ENCODE measurements at places on chromosomes 7 and 10.

- DNase-seq: no peak
Measured at GRCh38 chr10:122966879-122967278, 12.9 kb upstream of the C10orf88 start.

- no peak for DNase-seq
Measured at GRCh38 chr7:155449008-155449868, 8.7 kb upstream of the EN2 start.

DNA sequence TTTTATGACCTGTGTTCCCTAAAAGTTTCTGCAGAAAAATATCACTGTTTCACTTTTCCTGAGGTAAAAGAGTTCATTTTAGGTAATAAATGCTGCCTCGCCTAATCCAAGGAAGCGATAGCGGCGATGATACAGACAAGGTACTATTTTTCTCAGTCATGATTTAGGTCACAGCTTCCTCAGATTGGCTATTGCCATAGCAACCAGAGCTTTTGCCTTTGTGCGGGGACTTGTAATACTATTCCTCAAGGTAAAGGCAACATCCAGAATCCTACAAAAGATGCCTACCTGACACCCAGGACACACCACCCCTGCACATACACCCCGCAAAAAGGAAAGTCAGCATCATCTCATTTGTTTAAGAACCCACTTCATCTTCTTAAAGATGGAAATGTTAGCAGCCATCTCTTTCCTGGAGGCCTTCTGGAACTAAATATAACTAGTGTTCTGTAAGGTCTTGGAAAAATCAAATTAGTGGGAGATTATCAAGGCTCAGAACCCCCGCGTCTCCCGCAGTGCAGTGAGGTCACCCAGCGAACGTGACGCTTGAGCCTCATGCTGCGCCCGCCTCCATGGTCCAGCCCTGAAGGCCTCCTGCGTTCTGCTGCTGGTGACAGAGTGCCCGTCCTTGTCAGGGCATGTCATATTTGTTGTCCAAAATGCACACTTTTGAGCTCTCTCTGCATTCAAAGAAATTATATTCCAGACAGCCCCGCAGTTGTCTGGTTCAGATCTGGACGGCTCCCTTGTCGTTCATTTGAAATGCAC is 402.0 kb upstream of the RNF32 start:
- DNase-seq: no peak

DNA sequence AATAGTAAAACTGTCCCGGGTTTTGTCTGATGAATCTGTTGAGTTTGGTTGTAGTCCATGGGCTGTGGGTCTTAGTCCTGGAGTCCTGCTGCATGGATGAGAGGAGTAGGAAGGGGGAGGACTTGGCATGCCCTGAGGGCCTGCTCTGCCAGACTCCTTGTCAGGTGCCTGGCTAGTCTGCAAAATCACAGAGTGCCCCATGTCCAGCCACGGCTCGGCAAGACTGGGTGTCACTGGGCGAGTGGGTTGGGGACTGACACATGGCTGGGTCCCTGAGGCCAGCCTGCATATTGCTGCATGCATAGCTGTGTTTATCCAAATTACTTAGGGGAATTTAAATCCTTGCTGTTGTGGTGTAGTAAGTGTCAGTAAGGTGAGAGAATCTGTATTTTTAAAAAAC is 9.7 kb downstream of the MINDY4 start:
- no peak for DNase-seq

DNA sequence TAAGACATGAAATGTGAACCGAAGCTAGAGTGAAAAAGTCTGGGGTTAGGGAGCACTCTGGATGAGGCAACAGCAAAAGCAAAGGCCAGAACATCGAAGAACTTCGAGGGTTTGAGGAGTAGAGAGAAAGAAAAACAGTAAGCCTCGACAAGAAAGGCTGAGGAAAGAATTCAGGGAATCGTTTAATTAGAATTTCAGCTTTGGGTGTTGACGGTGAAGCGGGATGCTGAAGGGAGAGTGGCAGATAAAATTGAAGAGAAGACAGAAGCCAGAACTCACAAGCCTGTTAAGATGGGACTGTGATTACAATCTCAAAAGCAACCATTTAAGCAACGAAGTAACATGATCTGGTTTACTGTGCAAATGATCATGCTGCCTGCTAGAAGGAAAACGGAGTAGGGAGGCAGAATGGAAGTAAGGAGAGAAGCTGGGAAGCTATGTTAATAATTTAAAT is 2.1 kb downstream of the TRDMT1 start:
- DNase-seq: peak; percentile 48

DNA sequence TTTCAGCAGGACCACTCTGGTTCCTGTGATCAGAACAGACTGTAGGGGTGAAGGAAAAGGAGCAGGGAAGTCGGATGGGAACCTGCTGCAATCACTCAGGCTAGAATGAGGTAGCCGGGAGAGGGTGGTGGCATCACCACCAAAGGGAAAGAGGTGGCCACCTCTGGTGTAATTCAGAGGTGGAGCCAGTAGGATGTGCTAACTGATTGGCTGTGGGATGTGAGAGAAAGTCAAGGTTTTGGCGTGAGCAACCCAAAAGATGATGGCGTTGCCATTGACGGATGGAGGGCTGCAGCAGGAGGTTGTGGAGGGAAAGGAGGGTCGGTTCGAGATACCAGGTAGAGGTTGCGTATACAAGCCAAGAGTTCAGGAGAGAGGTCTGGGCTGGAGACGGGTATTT is 7.4 kb upstream of the VSIR start:
- no peak for DNase-seq

DNA sequence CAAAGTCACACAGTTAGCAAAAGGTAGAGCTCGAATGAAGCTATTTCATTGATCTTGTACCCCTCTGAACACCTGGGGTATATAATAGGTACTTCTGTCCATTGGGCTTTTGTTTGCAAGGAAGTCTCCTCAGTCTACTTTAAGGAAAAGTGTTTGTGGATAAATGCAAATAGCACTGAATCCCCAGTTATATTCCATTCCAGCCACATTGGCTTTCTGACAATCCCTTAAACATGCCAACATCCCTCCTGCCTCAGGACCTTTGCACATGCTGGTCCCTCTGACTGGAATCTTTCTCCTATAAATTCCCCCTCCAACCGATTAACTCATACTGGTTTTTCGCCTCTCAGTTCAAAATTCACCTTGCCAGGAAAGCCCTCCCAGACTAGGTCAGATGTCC is 17.1 kb downstream of the DUSP5 start:
- no peak for DNase-seq

DNA sequence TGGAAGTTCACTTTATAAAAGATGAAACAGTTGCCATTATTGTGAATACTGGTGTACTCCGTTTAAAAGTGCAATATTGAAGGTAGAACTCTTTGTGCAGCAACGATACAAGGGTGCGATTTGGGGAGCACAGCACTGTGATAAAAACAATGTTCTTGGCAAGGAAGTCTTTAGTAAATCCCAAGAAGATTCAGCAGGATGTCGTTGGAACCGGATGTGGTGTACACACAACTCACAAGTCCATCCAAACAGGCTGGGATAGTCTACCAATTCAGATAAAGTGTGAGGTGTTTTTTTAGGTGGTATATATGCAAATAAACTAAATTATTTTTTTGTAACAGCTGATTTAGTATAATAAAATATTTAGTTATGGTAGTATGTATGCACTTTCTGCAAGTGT is 46.7 kb downstream of the ZNF777 start:
- no peak for DNase-seq

GRCh38 chr7:106480161-106480579 is 180.8 kb downstream of the CCDC71L start:
- no peak for DNase-seq

- DNase-seq: no peak
Measured at GRCh38 chr7:47190462-47190861, 391.4 kb downstream of the TNS3 start.
